Hypothalamus (tissue), 51 donors: ENCODE measurements at places on chromosomes 12 and 14.

DNA sequence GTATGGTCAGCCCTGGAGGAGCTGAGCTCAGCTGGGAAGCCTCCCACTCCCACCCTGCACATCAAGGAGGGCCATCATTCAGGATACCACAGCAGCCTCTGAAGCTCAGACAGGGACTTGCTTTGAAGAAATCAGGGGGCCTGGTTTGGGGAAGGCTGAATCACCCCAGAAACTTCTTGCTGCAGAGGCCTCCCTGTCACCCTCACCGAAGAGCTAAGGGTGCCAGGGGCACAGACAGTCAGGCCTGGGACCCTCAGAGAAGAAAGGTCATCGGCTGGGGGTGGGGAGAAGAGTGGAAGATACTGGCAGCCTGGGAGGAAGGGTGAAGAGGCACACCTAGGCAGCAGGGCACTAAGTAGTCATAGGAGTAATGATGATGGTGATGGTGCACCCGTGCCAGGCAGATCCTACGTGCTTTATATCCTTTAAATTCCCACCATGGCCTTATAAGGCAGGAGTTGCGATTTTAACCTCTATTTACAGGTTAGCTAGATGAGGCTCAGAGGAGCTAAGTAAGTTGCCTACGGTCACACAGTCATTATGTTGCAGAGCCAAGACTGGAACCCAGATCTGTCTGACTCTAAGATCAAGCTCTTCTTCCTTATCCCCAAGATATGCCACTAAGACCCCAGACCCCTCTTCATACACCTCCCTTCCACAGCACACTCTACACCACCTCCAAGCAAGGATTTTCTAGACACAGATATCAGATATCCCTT, 28.5 kb upstream of the PNMA1 start:
- no peak for DNase-seq

DNA sequence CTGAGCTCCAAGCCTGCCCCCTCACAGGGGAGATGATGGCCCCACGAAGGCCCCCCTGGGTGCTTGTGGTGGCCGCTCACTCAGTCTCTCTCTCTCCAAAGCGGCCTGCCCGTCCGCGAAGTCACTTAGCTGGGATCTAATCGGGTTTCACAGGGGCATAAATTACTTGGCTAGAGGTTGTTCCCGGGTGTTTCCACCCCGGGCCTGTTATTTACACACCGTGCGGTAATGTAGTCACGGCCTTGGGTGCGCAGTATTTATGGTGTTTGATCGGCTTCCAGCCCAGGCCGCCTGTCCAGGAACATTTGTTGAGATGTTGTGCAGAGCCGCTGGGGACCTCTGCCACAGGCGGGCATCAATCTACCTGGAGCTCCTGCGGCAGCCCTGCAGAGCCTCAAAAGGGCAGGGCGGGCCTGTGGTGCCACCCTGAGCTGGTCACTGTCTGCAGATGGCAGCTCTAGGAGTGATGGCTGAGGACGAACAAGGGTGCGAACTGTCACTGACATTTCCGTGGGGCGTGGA, 91.2 kb downstream of the KIF26A start:
- no peak for DNase-seq

- DNase-seq: no peak
Measured at GRCh38 chr12:52367876-52368275, 595 bp upstream of the KRT85 start.

- no peak for DNase-seq
Measured at GRCh38 chr14:35317820-35318219, 25.6 kb downstream of the PSMA6 start.

GRCh38 chr12:22029991-22030390, 16.0 kb upstream of the CMAS start:
- DNase-seq: no peak

DNA sequence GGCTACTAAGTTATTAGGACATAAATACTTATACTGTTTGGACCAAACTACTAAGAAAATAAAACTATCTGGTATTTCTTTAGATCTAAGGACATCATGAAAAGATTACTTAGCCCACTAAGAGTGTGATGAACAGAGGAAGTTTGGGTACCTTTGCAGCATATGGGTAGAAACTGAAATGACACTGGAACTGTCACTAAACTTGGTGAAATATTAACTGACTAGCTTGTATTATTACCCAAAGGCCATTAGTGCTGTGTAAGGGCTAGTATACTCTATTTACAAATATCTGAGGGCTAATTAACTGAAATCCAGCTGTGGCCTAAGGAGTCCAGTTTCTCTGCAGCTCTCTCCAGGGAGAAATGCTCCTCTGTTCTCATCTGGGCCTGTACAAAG, 45.5 kb downstream of the PAWR start:
- DNase-seq: no peak

- DNase-seq: no peak
Measured at GRCh38 chr14:77848031-77848430, 48.1 kb downstream of the ADCK1 start.
